ENCODE measurements at places on chromosomes 6 and 20.

DNA sequence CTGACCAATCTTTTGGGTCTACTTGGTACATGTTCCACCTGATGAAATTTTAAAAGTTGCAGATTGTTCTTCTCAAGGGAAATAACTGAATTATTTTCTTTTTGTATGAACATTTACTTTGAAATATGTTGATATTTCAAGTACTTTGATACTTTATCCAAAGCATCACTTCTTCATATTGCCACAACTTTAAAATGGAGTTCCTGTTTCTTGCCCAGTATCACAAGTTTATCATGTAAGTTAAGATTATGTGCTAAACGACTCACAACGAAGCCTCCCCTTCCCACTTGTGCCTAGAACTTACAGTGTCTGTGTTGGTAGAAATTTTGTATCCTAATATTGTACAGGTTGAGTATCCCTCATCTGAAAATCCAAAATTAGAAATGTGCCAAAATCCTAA, 108.4 kb downstream of the ARID1B start:
- DNase-seq = no peak

DNA sequence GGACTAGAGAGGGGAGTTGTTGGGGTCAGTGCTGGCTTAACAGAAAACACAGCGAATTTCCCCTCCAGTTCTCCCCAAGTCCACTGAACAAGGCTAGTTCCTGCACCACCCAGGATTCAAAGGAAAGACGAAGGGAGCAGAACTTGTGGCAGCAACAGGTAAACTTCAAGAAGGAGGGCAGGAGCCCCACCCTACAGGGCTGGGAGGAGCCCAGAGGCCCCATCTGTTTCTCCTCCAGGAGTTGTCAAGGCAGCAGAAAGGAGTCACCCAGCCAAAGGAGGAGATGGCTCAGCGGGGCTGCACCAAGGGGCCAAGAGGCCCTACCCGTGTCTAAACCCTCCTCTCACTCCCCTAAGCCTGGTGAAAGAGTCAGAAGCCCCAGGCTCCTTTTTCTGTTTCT, 1.7 kb downstream of the SAPCD1 start:
- DNase-seq = no peak

DNA sequence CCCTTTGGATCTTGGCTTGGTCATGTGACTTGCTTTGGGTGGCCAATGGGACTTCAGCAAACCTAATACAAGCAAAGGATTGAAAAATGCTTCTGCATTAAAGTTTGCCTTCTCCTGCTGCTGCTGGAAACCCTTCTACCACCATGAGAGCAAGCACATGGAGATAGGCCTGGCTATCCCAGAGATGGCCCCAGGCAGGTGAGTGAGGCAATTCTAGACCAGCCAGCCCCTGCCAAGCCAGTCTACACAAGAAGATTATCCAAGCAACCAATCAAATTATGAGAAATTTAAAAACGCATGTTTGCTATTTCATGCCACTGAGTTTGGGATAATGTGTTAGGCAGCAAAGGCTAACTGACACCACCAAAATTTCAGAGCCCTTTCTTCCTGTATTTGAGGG, 274.3 kb downstream of the TFAP2C start:
- no peak for DNase-seq

- no peak for DNase-seq
Observed at GRCh38 chr20:59204165-59204894, 40.7 kb downstream of the ZNF831 start.

GRCh38 chr6:134247844-134248580, 69.9 kb downstream of the SGK1 start:
- no peak for DNase-seq

GRCh38 chr6:27553123-27553904, 80.4 kb upstream of the ZNF184 start:
- no peak for DNase-seq

- no peak for DNase-seq
Observed at GRCh38 chr6:143878272-143878760, 14.0 kb downstream of the ZC2HC1B start.

DNA sequence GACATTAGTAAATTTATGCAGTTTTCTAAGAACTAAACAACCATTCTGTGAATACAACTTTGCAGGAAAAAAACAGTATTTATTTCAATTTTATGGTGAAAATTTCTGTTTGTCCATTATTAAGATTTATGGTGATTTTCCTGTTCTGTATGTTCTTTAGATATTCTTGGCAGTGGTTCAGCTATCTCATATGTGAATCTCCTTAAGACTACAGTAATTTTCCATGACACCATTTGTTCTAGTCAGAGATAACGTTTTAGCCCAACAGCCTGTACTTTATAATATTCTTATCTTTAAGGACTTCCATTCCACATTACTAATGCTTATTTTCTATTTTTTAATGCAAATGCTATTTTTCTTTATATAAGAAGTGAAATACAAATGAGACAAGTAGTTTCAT, 504.0 kb downstream of the RFPL4B start:
- no peak for DNase-seq

DNA sequence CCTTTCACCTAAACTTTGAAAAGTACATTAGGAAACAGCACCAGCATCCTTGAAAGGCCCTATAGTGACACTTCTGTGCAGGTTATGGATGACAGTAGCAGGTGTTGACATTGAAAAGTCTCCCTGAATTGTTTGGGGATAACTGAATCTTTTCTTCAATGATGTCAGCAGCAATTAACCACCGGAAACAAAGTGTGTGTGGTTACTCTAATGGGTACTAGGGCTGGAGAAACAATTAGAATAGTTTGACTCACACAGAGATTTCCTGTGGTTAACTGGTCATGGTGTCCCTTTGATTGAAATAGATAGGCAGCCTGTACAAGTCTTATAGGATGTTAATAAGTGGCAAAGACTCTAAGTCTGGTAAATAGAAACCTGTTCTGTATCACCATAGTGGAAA, 189.1 kb downstream of the TBX18 start:
- no peak for DNase-seq

DNA sequence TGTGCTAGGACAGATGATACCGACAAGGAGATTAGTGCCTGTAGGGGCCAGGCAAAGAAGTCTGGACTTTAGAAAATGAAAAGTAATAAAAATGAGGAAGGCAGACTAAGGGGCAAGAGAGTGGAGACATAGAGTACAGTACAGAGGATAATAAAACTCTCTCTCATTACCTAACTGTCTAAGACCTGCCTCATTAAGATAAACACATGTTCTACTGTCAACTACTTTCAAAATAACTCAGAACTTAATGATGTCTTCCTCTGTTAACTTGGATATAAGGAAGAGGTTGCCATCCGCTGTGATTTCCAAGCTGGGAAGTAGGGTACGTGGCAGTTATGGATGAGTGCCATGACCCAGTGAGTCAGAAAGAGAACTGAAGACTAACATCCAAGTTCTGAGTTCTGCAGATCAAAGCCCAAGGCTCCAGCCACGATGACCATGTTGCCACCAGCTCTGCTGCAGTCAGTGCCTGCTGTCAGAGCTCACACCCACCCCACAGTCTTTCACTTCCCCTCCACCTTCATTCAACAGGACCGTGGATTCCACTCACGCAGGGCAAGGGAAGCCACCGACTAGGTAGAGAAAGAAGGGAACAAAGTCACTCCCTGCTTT, 81.8 kb downstream of the KIF16B start:
- no peak for DNase-seq

DNA sequence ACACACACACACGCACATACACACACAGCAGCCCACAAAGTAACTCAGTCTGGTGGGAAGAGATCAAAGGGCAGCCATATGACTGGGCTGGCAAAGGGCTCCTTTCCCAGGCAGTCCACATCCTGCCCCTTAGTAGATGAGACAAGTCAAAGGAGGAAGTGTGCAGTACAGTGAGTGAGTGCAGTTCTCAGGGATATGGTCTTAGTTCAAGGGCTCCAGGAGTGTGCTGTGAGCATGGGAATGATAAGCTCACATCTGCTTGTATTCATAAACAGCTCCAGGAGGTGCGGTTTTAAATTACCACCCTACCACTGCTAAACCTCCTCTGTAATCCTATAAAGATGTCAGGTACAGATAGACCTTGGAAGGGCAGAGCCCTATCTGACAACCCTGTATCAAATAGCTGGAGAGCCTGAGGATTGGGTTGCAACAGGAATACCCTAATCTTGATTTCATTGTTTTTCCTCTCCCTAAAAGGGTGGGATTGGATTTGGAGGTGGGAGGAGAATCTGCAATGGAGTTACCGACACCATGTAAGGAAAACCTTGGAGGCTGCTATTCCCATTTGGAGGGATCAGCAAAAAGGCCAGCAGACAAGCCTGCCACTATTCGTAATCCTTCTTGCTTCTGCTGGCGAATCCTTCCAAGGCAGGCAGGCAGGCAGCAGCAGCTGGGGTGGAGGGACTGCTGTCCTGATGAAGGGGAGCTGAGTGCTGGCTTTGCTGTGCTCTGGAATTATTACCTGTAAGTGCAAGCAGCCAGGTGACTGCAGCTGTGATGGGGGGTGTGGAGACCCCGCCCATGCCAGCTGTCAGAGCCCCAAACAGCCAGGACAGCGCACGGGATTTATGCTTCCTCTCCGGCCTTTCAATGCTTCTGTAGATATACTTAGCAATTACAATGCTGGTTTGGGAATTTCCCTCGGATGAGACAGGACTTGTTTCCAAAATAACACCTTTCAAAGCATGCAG, 342.7 kb downstream of the PRL start:
- DNase-seq = no peak

DNA sequence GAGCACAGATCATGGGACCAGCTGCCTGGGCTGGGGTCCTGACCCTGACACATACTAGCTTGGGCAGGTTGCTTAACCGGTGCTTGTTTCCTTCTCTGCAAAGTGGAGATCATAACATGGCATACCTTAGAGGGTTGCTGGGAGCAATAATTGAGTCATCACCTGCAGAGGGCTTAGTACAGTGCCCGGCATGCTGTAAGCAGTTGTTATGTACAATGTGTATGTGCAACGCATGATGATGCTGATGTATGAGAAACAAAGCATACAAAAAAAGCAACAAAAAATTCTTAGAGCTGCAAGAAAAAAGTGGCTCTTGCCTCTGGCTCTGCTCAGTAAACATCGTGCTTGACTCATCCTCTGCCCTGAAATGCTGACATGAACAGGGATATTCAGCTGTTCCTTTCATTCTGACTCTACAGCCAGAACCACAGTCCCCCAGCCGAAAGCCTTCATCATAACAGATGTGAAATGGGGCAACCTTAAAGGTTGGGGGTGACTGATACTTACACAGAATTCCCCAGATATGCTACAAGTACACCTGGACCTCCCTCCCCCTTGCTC, 91.7 kb downstream of the CLIC5 start:
- DNase-seq = no peak

- no peak for DNase-seq
Observed at GRCh38 chr6:165961233-165961632, 206.4 kb downstream of the TBXT start.

GRCh38 chr6:45715508-45715803, 300.2 kb downstream of the CLIC5 start:
- no peak for DNase-seq

GRCh38 chr20:7629880-7630279, 310.4 kb downstream of the HAO1 start:
- DNase-seq = no peak

GRCh38 chr6:53801022-53801421, 6.2 kb downstream of the LRRC1 start:
- no peak for DNase-seq
